ENCODE measurements at places on chromosomes 1 and 21. TPM values are rescaled to one million over a fixed set of nuclear protein-coding genes. Genes with fewer than 3 reads are reported as not detected.

AKNAD1 gene
- 1.1 TPM for total RNA-seq

THRAP3 gene
- total RNA-seq = 55.6 TPM

PRDM16 gene
- total RNA-seq = 0.21 TPM

MYOC gene
- total RNA-seq = not detected

SMCP gene
- not detected for total RNA-seq

RIPPLY3 gene
- 0.73 TPM for total RNA-seq

RGS8 gene
- total RNA-seq = not detected

C1QB gene
- total RNA-seq = not detected

POU3F1 gene
- 0.04 TPM for total RNA-seq

FAM3B gene
- total RNA-seq = not detected

RHBDL2 gene
- 2.7 TPM for total RNA-seq

C1orf94 gene
- total RNA-seq = not detected

FMN2 gene
- total RNA-seq = 5.8 TPM

SMAP2 gene
- 11.0 TPM for total RNA-seq

KCNT2 gene
- 0.06 TPM for total RNA-seq

BTBD19 gene
- total RNA-seq = 3.0 TPM

HAPLN2 gene
- total RNA-seq = not detected

All from A549 treated with DMSO at 1 μM for 4 hours (cell line).